Umbilical cord (tissue), 2 donors: ENCODE measurements at places on chromosomes 5 and 9.

DNA sequence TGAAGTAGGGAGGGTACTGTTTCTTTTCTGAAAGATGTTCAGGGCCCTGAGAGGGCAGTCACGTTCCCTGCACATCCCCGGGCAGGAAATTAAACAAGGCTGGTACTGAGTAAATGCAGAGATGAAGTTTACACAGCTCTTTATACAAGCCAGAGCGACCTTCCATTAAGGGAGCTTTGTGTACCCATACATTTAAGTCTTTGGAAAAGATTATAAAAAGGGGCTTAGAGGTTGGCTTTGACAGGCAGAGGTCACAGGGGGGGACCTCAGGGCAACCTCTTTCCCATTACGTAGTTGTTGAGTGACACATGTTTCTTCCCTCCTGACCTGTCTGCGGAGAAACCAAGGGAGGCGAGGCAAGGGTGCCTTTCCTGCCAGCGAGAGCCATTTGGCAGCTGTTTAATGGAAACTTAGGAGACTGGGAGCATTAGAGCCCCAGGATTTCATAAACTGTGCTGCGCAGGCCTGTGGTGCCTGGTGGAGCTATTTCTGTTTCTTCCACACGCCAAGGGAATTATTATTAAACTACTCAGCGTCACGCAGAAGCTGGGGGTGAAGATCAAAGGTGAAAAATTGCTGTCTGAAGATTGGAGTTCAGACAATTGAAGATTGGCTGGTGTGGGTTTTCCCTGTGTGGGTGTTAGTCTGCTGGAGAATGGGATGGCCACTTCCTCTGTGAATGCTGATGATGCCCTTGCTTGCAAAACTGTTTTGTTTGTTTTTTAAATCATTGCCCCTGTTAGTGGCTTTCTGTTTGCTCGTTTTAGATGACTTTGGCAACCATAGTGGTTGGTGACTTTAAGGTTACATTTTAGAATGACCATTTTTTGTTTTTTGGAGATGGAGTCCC, 3.2 kb upstream of the SMIM32 start:
- DNase-seq = peak; percentile 86

GRCh38 chr5:153881687-153882086, 157.0 kb downstream of the FAM114A2 start:
- no peak for DNase-seq

GRCh38 chr5:113270086-113270485, 164.7 kb downstream of the TSSK1B start:
- DNase-seq = no peak

- DNase-seq = no peak
Measured at GRCh38 chr5:139759219-139759721, 36.3 kb upstream of the PSD2 start.

GRCh38 chr5:134245101-134245604, 19.3 kb upstream of the PPP2CA start:
- peak; percentile 41 for DNase-seq

- DNase-seq = no peak
Measured at GRCh38 chr5:178766936-178767912, 36.8 kb upstream of the ZNF354A start.

GRCh38 chr9:138022121-138022741, 144.6 kb downstream of the CACNA1B start:
- no peak for DNase-seq

GRCh38 chr9:121199921-121200320, 1.7 kb downstream of the RAB14 start:
- no peak for DNase-seq

- peak; percentile 91 for DNase-seq
Measured at GRCh38 chr5:135398855-135399793, at the start of gene MACROH2A1. TSS of gene MACROH2A1 (minus strand) at chr5:135399231. CDS start at chr5:135389093, 10,138 bp downstream.

DNA sequence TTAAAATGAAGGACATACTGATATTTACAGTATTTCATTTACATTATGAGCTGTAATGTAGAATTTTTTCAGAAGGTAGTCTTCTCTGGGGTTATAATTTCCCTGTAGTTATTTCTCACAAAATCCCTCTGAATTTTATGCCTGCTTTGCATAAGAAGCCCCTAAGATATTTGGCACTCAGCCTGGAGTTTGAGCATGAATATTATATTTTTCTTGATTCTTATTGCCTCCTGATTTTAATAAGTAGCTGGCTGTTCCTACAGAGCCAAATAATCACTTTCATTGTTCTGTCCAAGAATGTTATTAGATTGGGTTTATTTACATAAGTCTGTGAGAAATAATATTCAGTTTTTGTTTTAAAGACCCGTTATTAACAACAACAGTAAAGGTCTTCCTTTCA, 195.0 kb downstream of the FER start:
- no peak for DNase-seq

DNA sequence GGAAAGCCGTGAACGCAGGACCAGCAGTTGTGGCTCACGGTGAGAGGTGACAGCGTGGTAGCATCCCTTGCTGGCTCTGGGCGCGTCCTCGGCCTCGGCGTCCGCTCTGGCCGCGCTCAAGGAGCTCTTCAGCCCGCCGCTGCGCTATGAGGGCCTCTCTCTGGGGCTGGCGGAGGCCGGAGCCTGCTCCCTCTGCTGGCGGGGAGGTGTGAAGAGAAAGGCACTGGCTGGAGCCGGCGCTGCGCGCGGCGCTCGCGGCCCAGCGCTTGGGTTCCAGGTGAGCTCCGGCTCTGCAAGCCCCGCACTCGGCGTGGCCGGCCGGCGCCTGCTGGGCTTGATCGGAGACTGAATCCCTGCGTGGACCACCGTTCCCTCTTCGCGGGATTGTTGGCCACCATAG, 705.6 kb downstream of the SEMA5A start:
- no peak for DNase-seq

DNA sequence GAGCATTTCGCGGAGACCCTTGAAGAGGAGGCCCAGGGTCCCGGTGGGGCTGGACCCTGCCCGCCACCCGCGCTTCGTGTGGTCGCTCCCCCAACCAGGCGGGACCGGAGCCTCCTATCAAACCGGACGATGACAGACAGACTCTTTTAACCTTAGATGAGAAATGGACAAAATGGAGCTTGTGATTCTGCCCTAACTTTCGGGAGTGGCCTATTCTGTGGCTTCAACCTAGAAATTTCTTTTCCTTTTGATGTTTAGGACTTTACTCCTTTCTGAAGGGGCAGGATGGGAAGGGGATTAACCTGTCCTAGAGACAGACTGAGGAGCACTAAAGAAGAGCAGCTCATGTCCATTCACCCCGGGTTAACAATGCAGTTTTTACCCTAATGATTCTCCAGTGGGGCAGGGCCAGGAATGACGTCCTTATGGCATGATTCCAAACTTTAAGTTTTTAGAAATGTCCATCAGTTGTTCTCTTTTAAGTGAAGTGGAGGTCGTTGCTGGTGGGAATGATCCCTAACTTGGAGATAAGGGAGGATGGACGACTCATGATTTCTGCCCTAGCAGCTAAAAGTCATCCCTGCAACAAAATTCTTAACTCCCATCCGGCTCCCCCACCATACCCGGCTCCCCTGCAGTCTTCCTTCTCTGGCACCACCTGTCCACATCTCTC, 1.0 kb downstream of the NIPSNAP3A start:
- peak; percentile 38 for DNase-seq

DNA sequence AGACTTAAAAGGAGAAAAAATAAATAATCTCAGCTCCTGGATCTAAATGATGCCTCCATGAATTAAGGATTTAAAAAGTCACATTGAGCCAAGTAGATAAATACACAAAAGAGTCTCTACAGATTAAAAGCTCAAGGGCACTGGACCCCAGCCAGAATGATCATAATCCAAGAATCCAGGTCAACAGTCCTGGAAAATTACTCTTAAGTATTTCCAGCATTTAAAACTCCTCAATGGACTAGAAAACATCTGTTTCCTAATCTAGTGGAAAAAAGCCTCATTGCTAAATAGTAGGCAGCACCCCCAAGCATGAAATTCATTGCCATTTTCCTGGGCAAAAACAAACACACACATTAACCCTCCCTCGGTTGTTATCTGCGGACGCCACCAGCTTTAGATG, 96.8 kb downstream of the FRMD3 start:
- peak; percentile 84 for DNase-seq

DNA sequence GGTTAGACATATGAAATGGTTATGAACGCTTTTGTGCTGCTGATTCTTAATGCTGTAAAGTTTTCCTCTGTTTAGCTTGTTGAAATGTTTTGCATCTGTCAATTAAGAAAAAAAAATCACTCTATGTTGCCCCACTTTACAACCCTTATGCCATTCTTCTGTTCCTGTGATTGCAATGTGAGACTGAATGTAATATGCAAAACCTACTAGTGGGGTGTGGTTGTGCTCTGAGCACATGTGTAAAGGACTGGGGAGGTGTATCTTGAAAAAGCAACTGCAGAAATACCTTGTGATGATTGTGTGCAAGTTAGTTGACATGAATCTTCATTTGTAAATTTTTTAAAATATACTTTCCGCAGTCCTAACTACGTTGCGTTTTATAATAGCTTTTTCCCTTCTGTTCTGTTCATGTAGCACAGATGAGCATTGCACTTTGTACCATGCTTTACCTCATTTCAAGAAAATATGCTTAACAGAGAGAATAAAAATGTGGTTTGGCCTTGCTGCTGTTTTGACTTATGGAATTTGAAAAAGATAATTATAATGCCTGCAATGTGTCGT, 357.0 kb upstream of the PIK3R1 start:
- peak; percentile 10 for DNase-seq

GRCh38 chr9:98128316-98128715, 9.3 kb upstream of the TRIM14 start:
- DNase-seq = no peak

DNA sequence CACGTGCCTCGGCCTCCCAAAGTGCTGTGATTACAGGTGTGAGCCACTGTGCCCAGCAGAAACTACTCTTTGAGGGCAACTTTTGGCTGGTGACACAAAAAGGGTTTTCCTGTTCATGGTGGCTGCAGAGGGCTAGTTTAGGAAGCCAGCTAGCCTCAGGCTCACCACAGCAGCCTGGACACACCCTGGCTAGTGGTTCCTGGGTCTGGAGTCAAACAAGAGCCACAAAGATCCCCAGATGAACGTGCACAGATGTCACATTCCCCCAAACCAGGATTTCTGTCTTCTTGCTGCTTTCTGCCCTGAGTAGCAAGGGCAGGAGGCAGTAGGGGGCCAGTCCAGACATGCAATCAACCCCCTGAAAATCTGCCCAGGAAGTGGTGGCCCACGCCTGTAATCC, 6.8 kb downstream of the HBEGF start:
- no peak for DNase-seq

DNA sequence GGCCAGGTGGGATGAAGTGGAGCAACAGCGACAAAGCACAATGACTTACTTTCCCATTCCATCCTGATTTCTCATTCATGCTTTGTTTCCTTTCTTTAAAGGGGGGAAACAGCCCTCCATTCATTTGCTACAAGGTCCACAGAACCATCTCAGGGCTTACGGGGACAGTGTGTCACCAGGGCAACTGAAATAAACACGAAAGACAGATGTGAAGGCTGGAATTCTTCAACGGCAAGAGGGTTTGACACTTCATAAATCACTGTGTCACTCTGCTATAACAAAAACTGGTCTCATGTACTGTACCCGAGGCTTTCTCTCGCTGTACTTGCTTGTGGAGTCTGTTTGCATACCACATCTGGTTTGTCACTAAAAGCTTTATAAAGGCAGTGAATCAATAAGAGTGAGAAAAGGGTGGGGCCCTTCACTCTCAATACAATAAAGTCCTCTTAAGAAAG, 150.8 kb downstream of the EFNA5 start:
- DNase-seq = peak; percentile 80

DNA sequence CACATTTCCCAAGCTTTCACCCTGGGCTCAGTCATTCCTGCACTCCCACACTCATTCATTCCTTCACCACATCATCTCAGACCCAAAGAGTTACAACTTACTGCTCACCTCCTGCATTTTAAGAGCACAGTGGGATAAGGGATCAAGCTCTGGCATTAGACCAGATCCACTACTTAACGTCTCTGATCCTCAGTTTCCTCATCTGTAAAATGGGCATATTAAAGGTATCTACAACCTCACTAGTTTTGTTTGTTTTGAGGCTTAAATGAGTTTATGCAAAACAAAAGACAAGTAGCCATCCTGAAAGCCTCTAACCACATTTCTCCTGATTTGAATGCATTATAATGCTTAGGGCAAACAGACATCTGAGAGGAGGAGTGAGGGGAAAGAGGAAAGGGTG, 77.6 kb downstream of the KLHL3 start:
- DNase-seq = no peak
